ENCODE measurements at places on chromosomes 2 and 18.

DNA sequence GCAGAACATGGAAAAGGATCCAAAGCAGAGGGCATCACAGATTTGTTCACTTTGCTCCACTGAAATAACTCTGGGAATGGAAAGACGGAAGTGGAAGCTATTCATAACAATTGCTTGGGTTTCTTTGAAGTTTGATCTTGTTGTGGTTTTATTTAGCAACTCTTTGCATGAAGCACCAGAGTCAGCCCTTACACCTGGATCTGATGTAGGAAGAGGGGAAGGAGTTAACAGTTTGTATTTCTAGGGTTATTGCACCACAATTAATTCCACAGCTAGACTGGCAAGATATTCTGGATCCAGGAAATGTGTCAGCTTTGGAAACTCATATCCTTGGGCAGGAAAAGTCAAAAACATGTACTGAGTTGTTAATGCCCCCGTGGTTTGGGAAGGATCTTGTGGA lies 1143.4 kb downstream of the CNTNAP5 start:
- DNase-seq: peak; percentile 12

DNA sequence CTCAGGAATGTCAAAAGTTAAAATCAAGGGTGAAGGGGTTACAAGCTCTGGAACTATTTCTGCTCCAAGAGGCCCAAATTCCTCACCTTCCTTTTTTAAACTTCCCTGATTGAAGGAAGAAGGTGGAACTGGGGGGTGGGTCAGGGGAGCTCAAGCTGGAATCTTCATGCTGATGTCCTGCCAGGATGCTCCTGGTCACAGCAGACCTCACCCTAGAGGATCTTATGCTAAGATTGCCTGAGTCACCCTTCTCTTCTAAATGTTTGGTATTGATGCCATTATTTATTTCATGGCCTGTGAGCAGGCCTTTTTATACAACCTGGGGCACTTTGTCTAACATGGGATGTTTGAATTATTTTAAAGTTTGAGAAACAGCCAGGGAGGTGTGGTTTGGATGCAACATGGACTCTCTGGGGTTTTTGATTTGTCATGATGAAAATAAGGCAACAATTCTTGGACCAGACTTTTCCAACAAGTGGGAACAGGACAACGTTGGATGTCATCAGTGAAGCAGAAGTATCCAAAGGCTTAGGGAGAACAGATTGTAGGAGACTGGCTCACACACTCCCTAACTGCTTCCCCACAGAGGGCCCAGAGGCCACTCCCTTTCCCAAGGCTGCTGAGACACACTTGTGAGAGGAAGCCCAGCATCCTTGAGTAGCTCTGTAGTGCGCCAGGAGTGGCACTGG lies 420.2 kb upstream of the MEX3C start:
- DNase-seq: no peak

DNA sequence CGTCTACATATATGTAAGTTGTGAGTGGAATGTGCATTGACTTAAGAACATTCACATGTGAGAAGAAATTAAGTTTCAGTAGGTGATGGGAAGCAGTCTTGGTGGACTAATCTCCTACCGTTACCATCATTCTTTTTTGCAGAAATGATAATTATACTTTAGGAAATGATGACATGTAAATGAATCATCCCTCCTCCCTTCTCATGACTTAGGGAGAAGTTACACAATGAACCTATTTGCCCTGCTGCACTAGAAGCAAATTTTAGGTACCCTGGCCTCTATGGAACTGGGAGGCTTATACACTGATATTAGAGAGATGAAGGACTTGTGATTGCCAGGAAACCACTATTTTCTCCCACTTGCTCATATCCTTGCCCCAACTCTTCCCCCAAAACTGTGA lies 214.2 kb downstream of the CALCRL start:
- DNase-seq: peak; percentile 61

DNA sequence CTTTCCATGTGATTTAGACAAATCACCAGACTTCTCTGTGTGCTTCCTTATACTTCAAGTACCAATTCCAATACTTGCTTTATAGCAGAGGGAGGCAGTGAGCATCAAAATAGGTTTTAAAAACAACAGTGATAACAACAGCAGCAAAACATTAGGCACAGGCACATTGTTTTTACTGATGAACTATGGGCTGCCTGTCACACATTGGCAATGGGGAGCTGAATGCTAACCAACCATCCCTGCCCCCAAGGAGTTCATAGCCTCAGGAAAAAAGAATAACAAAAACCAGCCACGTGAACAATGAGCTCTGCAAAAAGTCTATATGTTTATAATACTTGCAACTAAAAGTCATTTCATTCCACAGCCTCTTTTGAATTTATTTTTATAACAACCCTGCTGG lies 287.9 kb upstream of the TRIB2 start:
- DNase-seq: no peak

DNA sequence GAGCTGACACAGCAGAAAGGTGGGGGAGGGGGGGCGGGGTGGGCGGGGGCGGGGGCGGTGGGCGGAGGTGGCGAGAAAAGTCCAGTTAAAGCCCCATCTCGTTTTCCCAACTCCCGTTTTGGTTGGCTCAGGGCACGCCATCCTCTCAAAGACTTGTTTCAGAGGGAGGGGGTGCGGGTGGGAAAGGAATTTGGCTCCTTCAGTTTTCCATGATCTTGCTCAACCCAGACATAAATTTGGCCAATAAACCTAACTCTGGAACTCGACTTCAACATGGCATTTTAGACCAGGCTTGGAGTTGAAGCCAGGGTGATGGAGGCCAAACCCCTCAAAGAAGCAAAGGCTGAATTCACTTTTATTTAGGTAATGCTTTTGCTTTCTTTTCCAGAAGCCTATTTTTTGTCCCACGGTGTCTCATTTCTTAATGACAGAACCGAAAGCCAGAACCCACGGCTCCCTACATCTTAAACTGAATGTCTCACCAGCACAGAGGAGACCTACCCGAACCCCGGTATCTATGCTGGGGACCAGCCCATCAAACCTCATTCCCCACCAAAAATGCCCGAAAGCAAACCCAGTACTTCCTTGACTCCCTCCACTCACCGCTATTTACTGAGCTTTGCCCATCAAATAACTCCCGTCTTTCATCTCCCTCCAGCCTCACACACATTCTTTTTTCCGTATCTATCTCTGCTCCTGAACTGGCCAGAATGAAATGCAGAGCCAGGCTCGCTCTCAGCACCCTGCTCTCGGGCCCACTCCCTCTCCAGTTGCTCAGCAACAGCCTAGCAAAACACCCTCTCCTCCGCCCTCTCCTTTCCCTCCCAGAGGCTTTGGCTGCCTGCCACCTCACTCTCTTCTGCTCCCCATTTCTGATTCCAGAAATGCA lies 4.3 kb downstream of the IGFBP5 start:
- DNase-seq: peak; percentile 47

- DNase-seq: peak; percentile 20
These were observed 7.4 kb upstream of the SLC16A14 start for GRCh38 chr2:230075988-230076631.

Data from ELR (cell line).